ENCODE measurements at places on chromosomes 12 and 14.

DNA sequence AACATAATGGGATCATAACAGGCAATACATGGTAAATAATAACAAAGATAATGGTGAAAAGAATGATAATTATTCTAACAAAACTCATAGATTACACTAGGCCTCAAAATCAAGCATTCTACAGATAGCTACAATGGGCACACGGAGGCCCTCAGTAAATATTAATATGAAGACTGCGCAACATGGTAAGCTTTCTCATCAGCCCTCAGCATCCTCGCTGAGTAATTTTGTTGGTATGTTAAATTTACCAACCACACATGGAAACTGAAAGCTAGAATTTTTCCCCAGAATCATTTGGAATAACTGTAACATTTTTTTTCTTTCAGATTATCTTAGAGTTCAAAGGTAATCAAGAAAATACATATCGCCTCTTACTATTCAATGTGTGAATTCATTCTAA, 74.2 kb upstream of the PYGL start:
- peak; percentile 55 for DNase-seq

DNA sequence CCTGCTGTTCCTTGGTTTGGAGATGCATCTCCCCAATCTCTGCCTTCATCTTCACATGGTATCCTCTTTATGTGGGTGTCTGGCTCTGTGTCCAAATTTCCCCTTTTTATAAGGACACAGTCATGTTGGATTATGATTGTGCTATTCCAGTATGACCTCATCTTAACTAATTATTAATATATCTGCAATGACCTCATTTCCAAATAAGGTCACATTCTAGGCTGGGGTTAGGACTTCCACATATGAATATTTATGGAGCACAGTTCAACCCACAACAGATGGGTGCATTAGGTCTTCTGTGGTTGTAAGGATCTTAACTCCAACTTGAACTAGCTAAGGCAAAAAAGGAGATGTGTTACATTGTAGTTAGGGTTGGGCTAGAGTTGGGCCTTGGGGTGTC, 69.4 kb downstream of the ADCK1 start:
- DNase-seq = no peak

GRCh38 chr12:86091681-86092080, 164.5 kb downstream of the MGAT4C start:
- DNase-seq = no peak

- no peak for DNase-seq
Measured at GRCh38 chr12:27547592-27547991, 23.6 kb downstream of the PPFIBP1 start.

- DNase-seq = peak; percentile 7
Measured at GRCh38 chr14:76376878-76377734, 1.2 kb downstream of the ESRRB start.

DNA sequence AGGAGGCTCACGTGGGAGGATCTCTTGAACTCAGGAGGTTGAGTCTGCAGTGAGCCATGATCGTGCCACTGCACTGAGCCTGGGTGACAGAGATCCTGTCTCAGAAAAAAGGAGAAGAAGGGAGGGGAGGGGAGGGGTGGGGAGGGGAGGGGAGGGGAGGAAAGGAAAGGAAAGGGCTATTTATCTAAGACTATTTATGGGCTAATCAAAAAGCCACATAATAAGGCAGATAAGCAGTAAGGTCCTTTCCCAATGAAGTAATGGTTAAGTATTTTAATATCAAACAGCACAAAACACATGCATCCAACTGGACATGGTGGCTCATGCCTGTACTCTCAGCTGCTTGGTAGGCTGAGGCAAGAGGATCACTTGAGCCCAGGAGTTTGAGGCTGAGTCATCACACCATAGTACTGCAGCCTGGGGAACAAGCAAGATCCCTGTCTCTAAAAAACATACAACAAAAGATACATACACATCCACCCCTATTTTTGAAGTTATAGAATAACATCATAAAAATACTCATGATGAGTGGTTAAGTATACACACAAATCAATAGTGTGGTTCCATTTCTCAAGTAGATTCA, 9.7 kb downstream of the PAWR start:
- DNase-seq = peak; percentile 59

DNA sequence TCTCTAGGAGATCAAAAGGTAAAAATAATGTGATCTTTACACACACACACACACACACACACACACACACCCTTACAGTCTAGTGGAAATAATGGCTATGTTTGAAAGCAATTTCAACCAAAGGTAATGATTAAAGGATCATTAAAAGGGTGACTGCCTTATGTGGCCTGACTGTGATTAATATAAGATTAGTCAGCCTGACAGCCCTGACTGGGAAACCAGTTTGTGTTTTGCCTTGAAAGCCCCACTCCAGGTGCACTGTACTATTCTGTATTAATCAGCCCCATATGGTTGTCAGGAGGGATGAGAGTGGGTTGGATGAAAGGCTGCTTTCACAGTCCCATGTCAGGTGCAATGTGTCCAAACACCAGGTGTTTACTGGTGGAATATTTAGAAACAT, 10.5 kb downstream of the RASSF9 start:
- DNase-seq = no peak

- DNase-seq = no peak
Measured at GRCh38 chr12:53482626-53483168, 16.6 kb downstream of the MAP3K12 start.

GRCh38 chr14:33992274-33993007, 41.6 kb upstream of the EGLN3 start:
- no peak for DNase-seq

- DNase-seq = no peak
Measured at GRCh38 chr12:118704527-118705241, 276.7 kb upstream of the SRRM4 start.

DNA sequence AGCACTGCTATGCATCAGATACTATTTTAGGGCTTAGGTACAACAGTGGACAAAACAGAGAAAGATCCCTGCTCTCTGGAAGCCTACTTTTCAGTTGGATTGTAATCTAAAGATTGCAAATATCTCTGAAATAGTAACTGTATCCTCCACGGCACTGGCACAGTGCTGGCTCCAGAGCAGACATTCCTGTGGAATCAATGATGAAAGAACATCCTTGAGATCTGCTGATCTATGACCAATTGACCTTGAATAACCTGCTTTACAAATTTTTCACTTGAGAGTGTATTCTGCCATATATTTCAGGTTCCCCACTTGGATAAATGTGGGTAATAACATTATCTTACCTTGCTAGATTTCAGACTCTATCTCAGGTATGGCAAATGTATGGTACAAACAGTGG, 3.2 kb downstream of the STAB2 start:
- no peak for DNase-seq

DNA sequence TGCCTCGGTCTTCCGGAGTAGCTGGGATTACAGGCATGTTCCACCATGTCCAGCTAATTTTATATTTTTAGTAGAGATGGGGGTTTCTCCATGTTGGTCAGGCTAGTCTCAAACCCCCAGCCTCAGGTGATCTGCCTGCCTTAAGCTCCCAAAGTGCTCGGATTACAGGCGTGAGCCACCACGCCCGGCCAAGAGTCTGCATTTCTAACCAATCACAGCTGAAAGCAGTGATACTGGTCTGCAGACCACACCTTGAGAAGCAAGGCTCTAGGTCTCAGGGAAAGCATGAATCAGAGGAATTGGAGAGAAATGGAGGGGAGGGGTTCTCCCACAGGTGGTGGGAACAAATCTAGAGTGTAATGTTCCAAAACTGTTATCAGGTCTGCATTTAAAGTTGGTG, 55.2 kb upstream of the TMEM263 start:
- no peak for DNase-seq

GRCh38 chr12:57654042-57654441, 21.0 kb upstream of the B4GALNT1 start:
- no peak for DNase-seq

- no peak for DNase-seq
Measured at GRCh38 chr14:37122919-37123639, 49.3 kb downstream of the SLC25A21 start.
